ENCODE measurements at places on chromosomes 11 and 22.

DNA sequence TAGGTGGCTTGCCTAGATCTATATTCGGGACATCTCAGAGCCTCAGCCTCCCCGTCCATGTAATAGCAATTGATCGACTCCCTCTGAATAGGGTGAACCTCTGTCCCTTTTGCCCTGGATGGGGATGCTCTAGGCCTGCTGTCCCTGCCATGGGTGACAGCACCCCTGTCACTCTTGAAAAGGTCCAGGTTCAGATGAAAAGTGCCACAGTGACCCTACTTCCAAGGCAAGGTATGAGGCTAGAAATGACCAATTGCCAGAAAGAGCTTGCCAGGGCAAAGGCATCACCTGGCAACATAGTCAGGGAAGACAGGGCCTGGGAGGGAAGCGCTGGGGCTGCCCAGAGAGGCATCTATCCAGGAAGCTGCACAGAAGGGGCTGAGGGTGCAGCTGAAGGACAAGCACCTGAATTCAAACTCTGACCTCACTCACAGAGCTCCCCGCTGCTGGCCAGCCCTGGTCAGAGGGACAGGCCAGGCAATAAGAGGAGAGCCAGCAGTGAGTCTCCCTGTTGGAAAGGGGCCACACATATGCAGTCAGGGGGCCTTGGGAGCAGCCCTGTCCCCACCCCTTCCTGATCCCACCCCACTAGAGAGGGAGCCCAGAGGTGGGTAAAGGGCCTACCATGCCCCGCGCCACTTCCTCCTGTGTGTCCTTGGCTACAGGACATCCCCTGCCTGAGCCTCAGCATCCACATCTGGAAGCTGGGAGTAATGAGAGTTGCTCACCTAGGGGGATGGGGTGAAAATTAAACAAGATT is 9.0 kb upstream of the APOBEC3A start:
- no peak for DNase-seq

GRCh38 chr11:110971140-110971539 is 258.9 kb upstream of the ARHGAP20 start:
- DNase-seq, result no peak

DNA sequence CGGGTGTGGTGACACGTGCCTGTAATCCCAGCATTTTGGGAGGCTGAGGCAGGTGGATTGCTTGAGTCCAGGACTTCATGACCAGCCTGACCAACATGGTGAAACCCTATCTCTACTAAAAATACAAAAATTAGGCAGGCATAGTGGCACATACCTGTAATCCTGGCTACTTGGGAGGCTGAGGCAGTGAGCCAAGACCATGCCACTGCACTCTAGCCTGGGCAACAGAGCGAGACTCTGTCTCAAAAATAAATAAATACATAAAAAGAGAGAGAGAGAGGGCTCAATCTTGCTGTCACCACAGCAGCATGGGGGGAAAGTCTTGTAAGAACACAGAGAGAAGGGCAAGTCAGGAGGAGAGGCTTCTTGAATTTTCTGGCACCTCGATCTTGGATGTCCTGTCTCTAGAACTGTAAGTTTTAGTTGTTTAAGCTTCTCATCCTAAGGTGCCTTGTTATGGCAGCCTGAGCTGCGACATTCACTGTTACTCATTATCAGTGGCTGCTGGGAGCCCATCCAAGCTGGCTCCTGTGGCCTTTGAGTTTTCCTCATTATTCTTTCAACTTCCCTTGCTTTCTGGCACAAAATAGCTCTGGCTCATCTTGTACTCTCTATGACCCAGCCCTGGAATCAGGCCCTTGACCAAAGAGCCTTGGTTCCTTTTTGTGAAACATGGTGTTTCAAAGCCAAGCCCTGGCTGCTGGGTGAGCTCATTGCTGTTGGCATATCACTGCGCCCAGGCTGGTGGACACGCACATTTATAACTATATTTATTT is 8.0 kb upstream of the PSMC3 start:
- DNase-seq, result no peak

- DNase-seq, result no peak
Measured at GRCh38 chr22:17954200-17954859, 70.0 kb downstream of the MICAL3 start.

GRCh38 chr22:26170112-26170492 is 840 bp downstream of the SEZ6L start:
- DNase-seq, result no peak

- no peak for DNase-seq
Measured at GRCh38 chr11:126049159-126049558, 13.5 kb downstream of the CDON start.

DNA sequence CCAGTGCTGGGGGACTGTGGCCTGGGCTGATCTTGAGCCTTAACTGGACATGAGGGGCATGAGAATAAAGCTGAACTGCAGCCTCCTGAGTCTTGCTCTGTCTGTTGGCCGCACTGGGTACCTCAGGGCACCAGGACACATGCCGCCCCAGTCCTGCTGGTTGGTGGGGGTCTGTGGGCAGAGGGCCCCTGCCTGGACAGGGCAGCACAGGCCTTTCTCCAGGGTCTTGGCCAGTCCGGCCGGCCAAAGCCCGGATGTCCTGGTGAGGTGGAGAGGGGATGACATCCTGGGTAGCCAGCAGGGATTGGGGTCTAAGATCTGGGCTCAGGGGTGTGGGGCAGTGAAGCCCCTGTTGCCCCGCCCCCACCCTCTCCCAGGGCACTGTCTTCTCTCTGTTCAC is 1.5 kb upstream of the RPS6KA4 start:
- no peak for DNase-seq

DNA sequence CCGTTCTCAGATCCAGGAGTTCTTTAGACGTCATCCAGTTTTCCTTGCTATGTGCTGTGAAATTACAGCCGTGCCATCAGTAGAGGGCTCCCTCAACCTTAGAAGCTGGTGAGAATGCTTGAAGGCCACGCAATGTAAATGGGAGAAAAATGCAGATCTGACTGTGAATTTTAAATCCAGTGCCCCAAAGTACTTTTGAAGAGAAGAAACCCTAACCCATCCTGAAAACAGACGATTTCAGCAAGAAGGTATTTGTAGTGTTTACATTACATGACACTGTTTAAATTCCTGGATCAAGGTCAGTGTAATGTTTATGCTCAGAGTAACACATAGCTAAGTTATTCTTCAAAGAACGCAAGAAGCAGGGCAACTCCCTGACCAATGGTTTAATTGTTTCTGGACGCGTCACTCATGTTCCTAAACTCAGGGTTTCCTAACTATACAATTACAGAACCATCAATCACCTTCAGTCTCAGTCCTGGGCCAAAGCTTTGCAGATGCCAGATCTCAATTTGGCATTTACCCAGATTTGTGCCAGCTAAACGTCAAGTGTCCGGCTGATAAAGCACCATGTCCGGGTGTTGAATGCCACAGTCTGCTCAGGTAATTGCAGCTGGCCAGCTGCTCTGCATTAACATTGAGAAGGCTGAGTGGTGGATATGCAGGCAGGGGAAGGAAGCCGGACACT is 38.2 kb downstream of the ADAMTS8 start:
- no peak for DNase-seq

GRCh38 chr22:39634530-39635405 is 64.2 kb downstream of the CACNA1I start:
- DNase-seq, result no peak

DNA sequence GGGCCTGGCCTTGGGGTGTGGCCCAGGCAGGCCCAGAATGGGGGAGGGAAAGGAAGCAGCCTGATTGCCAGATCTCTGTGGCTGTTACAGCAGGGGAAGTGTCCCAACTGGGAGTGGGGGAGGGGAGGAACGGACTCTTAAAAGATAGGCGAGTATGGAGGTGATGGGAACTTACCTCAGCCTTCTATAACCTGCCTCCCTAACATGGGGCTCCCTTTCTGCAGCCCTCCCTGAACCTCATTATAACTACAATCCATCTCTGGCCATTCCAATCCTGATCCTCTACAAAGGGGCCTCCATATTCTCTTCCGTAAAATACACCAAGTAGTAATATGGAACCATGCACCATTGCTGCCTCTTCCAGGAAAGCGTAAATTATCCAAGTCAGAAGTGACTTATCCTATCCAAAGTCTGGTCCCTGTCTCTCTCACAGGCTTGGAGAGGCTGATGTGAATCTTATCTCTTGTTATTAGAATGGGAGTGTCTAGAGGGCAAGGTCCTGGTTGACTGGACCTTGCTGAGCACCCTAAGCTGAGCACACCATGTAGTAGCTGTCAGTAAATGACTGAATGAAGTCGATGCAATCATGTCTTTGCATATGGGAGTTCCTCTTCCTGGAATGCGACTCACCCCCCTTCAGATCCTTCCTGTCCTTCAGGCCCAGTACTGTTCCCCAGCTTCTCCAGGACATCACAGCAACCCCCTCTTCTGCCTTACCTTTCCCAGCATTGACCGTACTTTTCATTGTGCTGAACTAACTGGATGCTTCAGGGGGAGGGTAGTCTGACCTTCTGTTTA is 5.9 kb downstream of the RHOG start:
- DNase-seq, result no peak

DNA sequence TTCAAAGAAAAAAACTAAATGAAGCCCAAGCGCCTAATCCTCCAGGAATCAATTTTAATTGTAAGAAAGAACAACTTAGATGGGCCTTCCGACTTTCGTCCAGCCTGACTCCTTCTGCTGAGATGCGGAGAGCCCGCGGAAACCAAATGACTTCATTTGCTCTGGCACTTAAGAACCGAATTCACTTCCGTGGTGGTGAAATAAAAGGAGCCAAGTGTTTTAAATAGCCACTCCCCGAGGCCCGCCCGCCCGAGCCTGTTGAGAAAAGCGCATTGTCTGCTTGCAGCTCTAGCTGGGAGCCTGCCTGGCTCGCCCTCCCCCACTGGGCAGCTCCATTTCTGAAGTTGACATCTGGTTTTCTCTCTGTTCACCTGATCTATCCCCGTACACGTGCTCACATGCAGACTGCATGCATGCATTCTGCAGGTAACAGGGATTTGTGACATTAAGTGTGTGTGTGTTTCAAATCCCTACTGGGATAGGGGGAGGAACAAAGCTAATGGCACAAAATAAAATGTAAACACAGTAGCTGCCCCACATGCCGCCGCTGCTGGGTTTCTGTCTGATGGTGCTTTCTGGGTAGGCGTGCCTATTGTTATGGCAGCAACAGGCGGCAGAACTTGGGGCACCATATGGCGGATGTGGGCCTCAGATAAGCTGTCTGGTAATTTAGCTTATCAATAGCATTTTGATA is 6.2 kb downstream of the TEAD1 start:
- DNase-seq, result peak; percentile 73

DNA sequence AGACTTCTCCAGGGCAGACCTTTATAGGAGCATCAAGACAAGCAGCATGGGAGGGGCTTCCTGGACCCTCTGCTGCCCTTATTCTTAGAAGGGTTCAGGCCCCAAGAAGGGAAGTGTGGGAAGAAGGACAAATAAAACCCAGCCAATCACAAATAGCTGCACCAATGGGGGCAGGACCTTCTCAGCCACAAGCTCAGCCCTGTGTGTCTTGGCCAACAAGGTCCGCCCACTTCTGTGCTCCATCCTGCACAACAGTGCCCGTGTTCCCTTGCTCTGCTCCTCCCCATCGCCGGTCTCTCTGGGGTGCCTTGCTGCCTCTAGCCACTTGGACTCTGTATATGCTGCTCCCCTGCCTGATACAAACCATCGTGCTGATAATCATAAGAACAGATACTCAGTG is 86.1 kb downstream of the NAT10 start:
- no peak for DNase-seq

GRCh38 chr11:109756951-109757350 is 335.0 kb downstream of the C11orf87 start:
- no peak for DNase-seq

GRCh38 chr11:59866397-59866796 is at the start of gene TCN1:
Gene TCN1, minus strand, starts transcription at chr11:59866487. Its CDS starts 17 bp downstream, at chr11:59866470.
- DNase-seq, result no peak

DNA sequence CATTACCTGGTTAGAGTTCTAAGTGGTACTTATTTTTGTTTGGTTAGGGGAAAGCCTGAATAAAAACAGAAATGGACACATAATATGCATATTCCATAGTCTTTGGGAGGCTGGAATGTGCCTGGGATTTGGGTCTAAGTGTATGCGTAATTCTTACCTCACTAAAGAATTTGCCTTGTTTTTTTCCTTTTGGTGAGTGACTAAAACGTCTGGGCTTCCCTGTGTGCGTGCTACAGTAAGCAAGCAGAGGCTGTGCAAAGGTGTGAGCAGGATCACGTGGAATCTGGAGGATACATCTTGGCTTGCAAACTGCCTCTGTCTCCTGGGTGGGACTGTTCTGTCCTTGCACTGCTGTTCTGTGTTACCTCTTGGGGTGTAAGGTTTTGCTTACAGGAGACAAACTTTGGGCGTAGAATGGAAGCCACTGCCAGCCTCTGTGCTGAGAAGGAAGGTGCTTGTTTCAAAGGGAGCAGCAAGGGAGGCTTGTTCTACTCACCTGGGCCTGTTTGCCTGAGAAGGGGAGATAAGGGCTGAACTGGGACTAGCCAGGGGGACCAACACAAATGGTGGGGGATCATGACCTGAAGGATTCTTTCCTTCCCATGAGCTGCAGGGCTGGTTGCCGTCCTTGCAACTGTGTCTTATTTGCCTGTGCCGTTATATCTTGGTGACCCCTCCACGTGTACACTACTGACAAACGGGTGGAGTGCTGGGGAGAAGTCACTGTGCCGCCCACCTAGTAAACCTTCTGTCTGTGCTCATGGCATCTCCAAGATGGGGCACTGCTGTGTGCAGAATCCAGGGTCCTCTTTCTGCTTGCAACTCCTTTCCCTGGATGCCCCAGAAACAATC is 4.5 kb downstream of the NEAT1 start:
- DNase-seq, result no peak

DNA sequence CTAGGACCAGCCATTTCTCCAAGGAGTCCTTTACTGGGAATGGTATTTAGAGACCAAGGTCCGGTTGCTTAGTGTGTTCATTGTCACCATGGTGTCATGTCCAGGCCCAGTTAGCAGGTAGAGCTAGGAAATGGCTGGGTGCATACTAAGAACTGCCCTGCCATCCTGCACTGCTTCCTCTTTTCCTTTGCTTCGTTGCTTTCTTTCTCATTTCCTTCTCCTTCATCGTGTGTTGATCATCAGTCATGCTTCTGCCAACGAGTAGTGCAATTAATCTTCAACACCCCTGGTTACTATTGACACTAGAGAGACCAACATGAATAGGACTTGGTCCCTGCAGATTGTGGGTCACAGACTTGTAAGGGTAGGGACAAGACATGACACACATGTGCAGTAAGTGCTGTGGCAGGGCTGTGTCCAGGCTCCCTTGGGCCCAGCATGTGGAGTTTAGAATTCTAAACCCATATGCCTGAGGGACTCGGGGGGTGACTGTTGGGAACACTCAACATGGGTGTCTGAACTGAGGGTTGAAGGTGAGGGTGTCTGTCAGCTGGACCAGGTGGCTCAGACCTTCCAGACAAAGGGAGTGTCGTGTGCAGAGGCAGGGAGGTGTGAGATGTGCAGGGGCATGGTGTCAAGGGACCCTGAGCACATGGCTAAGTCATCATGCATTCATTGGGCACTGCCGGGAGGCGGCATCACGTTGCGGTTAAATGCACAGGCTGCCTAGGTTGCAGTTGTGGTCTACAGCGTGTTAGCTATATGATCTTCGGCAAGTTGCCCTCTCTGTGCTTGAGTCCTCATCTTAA is 42.6 kb downstream of the ST14 start:
- no peak for DNase-seq

GRCh38 chr11:83157594-83158356 is 844 bp downstream of the PCF11 start:
- DNase-seq, result peak; percentile 30

GRCh38 chr11:30406978-30407762 is 84.3 kb downstream of the ARL14EP start:
- DNase-seq, result no peak

GRCh38 chr11:57566005-57566904 is 1.2 kb downstream of the UBE2L6 start:
- no peak for DNase-seq
